CD4-positive, alpha-beta T cell treated with Interleukin-10 for 1 hour (primary cell): ENCODE measurements at places on chromosomes 1 and 21.

GRCh38 chr21:32705139-32705538, 22.7 kb downstream of the SYNJ1 start:
- no peak for DNase-seq

DNA sequence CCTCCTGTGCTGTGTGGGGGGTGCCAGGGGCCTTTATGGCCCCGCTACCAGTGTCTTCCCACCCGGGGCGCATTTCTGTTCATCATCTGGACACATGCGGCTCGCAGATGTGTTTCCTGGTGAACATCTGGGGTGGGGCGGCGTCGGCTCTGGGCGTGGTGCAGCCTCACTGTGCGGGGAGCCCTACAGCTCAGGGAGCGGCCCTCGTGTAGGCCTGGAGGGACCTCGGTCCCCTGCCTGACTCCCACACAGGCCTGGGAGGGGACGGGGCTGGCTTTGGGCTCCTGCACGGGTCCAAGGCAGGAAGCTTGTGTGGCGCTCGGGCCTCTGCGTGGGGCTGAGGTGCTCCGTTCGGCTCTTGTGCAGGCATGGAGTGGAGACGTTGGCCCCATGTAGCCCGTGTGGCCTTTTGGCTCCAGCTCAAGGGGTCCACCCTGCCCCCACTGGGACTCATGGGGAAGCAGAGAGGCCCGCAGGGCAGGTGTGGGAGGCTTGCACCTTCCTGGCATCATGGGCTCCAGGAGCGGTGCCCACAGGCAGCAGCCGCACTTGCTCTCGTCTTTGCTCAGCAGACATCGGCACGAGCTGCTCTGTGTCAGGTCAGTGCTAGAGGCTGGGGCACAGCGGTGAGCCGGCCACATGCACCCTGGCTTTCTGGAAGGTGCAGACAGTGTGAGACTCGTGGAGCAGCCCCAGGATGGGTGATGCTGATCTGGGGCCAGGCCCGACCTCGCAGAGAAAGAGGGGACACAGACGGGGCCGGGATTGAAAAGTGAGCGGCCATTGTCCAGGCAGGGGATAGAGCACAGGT, 90.1 kb upstream of the ACTRT2 start:
- no peak for DNase-seq

DNA sequence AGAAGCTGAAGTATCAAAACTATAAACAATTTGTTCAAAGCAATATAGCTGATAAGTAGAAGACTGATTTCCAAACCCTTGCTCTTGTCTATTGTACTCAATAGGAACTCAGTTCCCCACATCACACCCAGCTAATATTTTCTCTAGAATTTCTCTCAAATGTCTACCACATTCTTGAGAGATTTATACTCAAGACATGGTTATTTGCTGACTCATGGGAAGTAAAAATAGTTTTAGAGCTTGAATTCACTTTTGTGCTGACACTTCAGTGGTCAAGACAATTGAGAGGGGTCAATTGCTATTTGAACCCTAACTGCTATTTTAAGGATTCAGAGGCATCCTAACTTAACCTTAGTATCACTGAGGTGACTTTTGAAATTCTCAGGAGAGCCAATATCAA, 99.0 kb downstream of the TNNI3K start:
- no peak for DNase-seq

GRCh38 chr1:221468546-221468945, 273.3 kb downstream of the DUSP10 start:
- no peak for DNase-seq

DNA sequence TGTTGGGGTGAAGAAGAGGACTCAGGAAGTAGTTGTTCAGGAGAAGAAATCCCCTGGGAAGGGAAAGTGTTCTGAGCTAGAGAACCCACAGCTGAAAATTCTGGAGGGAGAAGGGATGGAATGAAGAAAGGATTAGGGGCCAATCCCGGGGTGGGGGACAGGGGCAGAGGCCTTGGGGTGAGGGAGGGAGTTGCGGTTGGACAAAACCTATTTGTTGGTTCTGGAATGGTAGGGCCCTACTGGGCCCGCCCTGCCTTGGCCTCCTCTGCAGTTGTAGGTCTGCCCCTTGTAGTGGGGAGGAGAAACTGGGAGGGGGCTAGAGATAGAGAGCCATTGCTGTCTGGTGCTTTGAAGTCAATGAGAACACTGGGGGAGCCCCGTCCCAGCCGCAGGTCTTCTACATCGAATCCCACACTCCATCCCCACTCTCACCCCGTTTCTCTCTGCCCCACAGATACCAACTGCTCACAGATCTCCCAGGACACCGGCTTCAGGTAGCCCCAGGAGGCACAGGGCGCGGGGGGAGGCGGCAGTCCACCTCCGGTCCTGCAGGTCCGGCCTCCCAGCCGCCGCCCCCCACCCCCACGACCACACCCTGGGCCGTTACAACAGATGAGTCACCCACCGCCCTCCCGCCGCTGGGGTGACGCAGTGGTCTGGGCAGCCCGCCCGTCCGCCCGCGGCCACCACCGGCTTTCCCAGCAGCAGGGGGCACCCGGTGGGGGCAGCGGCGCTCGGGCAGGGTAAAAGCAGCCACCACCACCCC, 1.1 kb downstream of the TAGLN2 start:
- peak; percentile 85 for DNase-seq

- no peak for DNase-seq
Observed at GRCh38 chr1:114043054-114043453, 63.8 kb downstream of the OLFML3 start.

GRCh38 chr1:179822065-179822464, 55.5 kb downstream of the TOR1AIP2 start:
- DNase-seq, result no peak

DNA sequence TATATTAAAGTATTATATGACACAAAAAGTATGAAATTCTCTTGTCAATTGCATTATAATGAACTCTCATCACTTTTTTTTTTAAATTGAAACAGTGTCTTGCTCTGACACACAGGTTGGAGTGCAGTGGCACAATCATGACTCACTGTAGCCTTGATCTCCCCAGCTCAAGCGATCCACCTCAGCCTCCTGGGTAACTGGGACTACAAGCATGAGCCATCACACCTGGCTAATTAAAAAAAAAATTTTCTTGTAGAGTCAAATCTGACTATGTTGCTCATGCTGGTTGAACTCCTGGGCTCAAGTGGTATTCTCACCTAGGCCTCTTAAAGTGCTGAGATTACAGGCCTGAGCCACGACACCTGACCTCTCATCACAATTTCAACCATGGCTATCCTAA, 259.3 kb downstream of the S1PR1 start:
- no peak for DNase-seq

DNA sequence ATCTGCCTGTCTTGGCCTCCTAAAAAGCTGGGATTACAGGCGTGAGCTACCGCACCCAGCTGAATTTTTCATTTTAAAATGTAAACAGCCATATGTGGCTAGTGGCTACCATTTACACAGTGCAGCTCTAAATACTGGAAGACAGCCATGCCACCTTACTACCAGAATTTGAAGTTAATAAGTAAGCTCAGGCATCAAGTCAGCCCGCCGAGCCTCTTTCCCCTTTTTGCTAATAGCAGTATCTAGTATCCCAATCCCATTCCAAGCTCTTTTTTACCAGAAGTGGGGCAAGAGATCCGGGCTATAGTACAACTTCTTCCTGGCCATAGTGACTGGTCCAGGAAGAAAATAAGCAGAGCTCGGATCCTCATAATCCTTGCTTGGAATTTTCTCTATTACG, 15.1 kb downstream of the TAF13 start:
- DNase-seq, result no peak

- no peak for DNase-seq
Observed at GRCh38 chr1:233523047-233523446, 90.9 kb upstream of the KCNK1 start.

DNA sequence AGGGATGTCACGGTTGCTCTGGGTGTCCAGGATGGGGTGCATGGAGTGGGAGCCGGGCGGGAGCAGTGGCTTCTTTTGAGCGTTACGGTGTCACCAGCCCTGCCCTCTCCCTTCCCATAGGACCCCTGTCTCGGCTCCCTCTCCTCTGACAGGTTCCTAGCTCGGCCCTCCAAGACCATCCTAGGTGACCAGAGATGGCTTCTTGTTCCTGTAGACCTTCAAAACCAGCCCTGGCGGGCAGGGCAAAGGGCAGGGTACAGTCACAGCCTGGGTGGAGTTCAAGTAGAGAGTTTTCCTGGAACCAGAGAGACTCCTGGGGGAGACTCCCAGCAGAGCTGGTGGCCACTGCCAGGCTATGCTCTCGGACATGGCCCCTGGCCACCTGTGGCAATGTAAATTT, 345.6 kb upstream of the AJAP1 start:
- no peak for DNase-seq

DNA sequence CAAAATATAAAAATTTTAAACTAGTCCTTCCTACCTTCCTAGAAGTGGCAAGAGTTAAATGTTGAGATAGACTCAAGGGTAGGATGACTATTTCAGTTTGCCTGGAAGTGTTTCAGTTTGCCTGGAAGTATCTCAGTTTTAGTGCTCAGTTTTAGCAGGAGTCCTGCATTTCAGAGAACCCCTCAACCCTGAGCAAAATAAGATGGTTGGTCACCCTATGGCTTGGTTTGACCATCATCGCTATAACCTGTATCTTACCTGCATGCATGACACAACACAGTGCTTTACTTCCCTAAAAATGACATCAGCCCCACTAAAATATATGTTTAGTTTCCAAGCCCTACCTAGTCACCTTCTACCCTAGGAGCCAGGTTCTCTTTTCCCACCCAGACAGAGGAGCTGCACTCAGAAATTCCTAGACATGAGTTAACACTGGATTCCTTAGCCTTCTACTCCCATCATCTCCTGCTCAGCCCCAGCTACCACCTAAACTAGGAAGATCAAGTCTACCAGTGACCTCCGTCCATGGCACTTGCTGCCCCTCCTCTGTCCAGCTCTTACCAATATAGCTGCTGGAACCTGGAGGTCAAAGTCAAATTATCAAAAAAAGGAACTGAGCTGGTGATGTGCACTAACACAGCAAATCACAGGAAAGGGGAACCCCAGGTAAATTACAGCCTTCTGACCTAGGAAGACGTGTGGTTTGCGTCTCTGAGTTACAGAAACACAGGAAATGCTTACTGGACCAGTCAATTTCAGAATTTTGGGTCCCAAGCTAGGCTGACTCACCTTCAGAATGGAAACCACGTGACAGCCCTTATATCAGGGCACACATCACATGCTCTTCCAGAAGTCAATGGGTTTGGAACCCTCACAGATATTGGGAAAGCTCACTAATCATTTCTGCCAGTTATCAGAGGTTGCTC, 2.2 kb upstream of the G0S2 start:
- DNase-seq, result peak; percentile 64

GRCh38 chr1:211800925-211801607, 29.5 kb downstream of the LPGAT1 start:
- DNase-seq, result no peak

- DNase-seq, result no peak
Observed at GRCh38 chr1:68308034-68308433, 75.7 kb upstream of the WLS start.

DNA sequence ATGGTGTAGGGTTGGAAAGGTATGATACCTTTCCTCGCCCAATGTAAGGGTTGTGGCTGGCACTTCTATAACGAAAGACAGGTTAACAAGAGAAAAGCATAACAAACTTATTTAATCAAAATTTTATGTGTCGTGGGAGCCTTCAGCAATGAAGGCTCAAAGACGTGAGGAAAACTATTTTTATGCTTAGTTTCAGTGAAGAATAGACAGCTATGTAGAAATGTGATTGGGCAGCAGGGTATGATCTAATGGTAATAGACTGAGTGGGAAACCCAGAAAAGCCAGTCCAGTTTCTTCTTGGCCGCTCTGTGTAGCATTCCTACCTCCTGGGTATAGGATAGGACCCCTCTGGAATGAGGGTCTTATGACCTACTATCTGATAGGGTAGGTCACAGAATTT, 464.7 kb downstream of the ADGRL2 start:
- DNase-seq, result no peak

DNA sequence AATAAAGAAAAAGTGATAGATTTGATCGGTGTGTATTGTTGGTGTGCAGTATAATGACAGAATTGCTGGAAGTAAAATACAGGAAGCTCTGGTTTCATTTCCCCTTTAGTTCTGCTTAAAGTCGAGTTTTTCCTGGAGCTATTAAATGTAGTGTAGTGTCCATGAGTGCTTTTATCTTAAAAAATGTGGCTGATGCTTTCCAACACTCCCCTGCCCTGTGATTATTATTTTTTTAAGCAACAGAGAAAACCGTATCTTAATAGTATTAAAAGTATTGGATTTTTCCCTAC, 1.1 kb downstream of the LGALS8 start:
- DNase-seq, result no peak

DNA sequence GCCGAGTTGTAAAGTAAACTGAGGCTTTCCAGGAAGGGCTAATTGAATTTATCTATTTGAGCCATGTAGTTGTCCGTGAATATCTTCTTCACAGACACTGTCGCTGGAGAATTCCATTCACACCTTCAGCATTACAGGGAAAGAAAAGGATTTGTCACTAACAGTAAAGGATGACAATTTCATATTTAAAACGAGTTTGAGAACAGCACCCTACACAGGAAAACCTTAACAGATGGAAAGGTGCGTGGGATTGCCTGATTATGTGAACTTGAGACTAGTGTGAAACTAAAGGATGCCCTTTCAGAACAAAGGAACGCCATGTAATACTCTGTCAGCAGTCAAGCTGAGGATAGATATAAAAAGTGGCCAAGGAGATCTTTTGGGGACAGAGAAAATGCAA, 492.5 kb upstream of the ADGRL2 start:
- no peak for DNase-seq

- DNase-seq, result no peak
Observed at GRCh38 chr1:246727594-246727993, 3.4 kb downstream of the SCCPDH start.

DNA sequence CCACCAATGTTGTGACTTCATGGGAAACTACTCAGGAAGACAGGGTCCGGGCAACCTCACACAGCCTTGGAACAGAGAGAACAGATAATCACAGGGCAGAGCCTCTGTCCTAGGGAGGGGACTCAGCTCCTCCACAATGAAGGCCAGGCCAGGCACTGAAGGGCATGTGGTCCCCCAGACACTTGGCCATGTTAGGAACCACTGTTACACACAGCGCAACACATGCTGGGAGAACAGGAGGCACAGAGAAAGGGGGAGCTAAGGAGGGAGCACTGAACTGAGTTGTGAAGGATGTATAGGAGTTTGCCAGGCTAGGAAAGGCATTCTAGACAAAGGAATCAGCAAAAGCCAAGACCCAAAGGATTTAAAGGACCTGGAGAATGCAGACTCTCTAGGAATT, 127.6 kb downstream of the DMRTB1 start:
- DNase-seq, result no peak

GRCh38 chr1:202810193-202810614, 550 bp upstream of the PCAT6 start:
- no peak for DNase-seq
